Forelimb muscle (tissue), 1 donor: ENCODE measurements at places on chromosomes 7 and 10. TPM values are rescaled to one million over a fixed set of nuclear protein-coding genes. Genes with fewer than 3 reads are reported as not detected.

Gene ANKRD1
- 143 TPM for polyA plus RNA-seq

GRCh38 chr7:50696810-50697582, 85.7 kb downstream of the GRB10 start:
- DNase-seq: no peak

Gene CUZD1
- polyA plus RNA-seq: 0.95 TPM

GRCh38 chr10:80167471-80168161, 35.1 kb downstream of the PLAC9 start:
- no peak for DNase-seq

Gene ATP6V0A4
- not detected for polyA plus RNA-seq

Gene CALY
- polyA plus RNA-seq: not detected

Gene ZFAND2A
- 13.1 TPM for polyA plus RNA-seq
